ENCODE measurements at places on chromosomes 5 and 9. TPM values are rescaled to one million over a fixed set of nuclear protein-coding genes. Genes with fewer than 3 reads are reported as not detected.

Gene CA9
- total RNA-seq: 3.2 TPM

Gene PHF24
- 0.26 TPM for total RNA-seq

Gene PCDHGB6
- total RNA-seq: 1.5 TPM

Gene AQP7
- not detected for total RNA-seq

Gene CCDC171
- 2.8 TPM for total RNA-seq

Gene SLCO4C1
- total RNA-seq: 0.38 TPM

Gene PNPLA7
- total RNA-seq: 0.26 TPM

Gene GARIN3
- total RNA-seq: not detected

Gene PCDHB3
- total RNA-seq: 0.13 TPM

Gene F12
- 7.9 TPM for total RNA-seq

Gene PCDHA10
- under 0.01 TPM for total RNA-seq

Gene CTNND2
- total RNA-seq: not detected

Gene MYMK
- total RNA-seq: not detected

Gene SLC36A3
- not detected for total RNA-seq

Gene ARPC5L
- 49.2 TPM for total RNA-seq

Gene FAM81B
- not detected for total RNA-seq

Gene EQTN
- not detected for total RNA-seq

Gene PPP3R2
- total RNA-seq: not detected

Gene NSUN2
- total RNA-seq: 81.0 TPM

Gene AJM1
- 1.1 TPM for total RNA-seq

Gene LCN9
- not detected for total RNA-seq

Gene GRXCR2
- not detected for total RNA-seq

Gene NFIB
- total RNA-seq: 11.9 TPM

Gene PURA
- total RNA-seq: 6.6 TPM

Gene IFNB1
- total RNA-seq: 0.26 TPM

All from bronchial epithelial cell (primary cell).